ENCODE measurements at places on chromosomes 11 and 22.
A peak's percentile ranks its signal among the peaks of the same experiment; 100 is the strongest.

GRCh38 chr11:64144587-64145472 is 21.1 kb downstream of the MACROD1 start:
- no peak for DNase-seq

DNA sequence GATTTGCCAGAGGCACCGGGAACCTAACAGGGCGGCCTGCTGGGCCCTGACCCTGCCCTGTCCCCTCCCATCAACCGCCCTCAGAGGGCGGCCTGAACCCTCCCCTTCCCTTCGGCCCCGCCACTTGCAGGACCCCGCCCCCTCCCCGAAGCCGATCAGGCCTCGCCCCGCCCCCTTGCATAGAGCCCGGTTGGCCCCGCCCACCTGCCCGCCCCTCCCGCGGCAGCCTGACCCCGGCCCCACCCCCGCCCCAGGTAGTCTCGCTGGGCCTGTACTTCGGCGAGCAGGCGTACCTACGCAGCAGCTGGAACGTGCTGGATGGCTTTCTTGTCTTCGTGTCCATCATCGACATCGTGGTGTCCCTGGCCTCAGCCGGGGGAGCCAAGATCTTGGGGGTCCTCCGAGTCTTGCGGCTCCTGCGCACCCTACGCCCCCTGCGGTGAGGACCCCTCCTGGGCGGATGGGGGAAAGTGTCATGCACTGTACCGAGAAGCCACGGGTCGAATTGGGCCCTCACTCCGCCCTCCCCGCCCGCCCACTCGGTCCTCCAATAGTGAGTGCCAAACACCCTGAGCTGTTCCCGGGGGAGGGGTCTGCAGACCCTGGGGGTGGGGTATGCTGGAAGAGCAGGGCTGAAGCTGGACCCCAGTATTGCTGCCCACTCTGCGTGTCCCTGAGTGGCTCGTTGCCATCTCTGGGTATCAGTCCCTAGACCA is 94.1 kb downstream of the CACNA1I start:
- no peak for DNase-seq

DNA sequence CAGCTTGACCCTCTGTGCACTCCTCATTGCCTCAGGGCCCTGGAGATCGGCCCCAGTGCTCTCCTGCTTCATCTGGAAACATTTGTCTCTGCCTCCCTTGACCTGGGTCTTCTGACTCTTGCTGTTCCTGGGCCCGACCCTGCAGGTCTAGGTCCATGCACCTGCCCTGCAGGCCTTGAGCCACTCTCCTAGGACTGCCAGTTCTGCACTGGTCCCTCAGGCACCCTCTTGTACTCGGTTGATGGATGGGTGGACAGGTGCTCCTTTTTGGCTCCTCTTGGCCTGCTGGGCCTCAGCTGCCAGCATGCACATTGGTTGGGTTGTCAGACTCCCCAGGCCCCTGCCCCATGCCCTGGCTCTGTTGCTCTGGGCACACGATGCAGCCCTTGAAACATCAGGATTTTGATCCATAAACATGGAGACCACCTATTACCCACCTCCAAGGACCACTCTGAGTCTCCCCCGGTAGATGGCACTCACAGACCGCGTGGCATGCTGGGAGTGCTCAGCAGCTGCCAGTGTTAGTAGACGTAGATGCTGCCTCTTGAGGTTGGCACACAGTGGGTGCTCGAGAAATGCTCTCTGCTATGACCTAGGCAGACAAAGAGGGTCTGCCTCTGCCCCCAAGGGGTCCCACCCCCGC is 20.2 kb upstream of the ACR start:
- no peak for DNase-seq

GRCh38 chr11:34134765-34135164 is 29.3 kb downstream of the NAT10 start:
- DNase-seq: no peak

- no peak for DNase-seq
Observed at GRCh38 chr11:134072844-134073243, 4.0 kb downstream of the JAM3 start.

DNA sequence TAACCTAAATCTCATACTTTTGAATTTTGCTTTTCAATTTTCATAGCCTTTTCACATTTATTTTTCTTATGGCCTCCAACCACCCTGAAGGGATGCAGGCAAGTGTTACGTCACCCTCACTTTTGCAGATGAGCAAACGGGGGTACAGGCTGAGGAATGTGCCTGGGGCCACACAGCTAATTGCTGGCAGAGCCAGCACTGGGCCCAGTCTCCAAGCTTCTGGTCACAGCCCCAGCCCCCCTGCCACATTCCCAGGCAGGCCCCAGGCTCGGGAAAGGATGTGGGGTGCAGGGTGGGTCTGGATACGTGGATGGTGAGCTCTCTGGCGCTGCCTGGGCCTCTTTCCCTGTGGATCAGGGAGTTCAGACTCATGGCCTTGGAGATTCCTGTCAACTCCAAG is 138.6 kb downstream of the PKNOX2 start:
- DNase-seq: peak; percentile 30

DNA sequence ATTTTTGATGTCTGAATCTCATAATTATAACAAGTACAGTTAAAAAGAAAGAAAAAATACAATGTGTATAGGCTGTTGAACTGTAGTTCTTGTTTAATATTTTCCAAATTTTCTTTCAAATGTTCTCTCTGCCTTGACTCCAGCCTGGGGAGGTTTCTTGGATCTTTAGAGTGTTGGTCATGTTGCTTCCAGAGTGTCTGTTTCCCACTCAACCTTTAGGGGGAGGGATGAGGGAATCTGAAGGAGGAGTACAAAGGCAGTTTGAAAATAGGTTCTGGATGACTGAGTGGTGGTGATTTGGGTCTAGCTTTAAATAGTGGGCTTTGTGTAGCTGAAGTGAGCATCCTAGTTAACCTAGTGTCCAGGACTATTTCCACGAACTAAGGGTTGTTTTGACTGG is 2.0 kb downstream of the CTNND1 start:
- peak; percentile 66 for DNase-seq

DNA sequence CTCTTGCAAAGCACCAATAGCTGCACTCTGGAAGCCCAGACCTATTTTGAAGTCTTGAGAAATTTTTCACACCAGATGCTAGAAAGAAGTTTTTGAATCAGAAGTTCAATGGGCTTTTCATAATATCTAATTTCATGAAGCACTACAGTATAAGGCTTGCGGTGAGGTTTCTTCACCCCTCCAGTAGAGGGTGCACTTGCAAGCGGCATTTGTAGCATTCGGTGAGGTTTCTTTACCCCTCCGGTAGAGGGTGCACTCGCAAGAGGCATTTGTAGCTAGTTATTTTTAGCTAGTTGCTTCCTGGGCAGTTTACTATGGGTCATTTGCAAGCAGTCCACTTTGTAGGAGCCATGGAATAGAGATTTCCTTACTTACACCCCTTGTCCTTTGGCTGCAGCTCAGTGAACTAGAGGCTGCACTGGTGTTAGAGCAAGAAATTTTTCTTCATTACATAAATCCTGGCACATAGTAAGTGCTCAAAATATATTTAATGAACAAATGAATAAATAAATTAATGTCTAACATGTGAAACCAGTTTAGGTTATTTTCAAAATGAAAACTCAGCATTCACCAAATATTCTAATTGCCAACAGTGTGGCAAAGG is 7.8 kb upstream of the NOX4 start:
- DNase-seq: no peak

DNA sequence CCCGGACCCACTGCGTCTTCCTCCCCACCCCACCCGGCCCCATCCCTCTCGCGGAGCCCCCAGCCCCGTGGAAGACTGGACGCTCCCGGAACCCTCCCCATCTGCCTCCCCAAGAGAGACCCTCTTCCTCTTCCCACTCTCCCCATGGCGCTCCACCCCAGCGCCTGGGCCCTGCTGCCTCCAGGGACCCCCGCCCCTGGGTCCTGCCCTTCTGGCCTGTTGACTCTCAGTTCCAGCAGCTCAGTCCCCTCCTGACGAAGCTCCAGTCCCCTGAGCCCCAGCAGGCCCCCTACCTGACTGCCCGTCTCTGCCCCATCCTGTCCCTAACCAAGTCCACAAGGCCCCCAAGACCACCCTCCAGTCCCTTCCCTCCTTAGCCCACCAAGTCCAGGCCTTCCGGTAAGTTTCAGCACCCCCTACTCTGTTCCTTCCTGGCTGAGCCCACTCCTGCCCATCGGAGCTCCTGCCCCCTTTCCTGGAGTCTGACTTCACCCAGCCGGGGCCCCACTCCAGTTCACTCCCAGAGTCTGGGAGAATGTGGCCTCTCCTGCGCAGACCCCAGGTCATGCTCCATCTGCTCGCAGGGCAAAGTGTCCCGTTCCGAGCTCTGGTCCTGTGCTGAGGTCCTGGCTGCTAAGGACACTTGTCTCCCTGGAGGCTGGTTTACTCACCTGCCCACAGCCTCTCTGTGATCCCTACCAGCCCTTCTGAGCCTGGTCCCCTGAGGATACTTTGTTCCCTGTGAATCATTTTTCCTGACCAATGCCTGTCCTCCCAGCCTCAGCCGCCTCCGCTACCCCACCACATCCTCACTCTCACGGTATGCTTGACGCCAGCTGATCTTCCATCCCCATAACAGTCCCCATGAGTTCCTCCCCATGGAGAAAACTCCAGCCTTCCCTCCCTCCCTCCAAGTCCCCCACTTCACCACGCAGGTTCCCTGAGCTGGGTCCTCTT is 722 bp downstream of the IFITM10 start:
- peak; percentile 96 for DNase-seq

GRCh38 chr22:32796865-32797573 is 4.5 kb upstream of the TIMP3 start:
- DNase-seq: peak; percentile 56

- DNase-seq: peak; percentile 7
Observed at GRCh38 chr11:88297421-88297820, 40.1 kb downstream of the CTSC start.

- DNase-seq: no peak
Observed at GRCh38 chr11:29963796-29964195, 53.0 kb downstream of the KCNA4 start.

- no peak for DNase-seq
Observed at GRCh38 chr22:40463683-40464082, 93.3 kb downstream of the SGSM3 start.

Data from M059J (cell line).